ENCODE measurements at places on chromosomes 5 and 9.

DNA sequence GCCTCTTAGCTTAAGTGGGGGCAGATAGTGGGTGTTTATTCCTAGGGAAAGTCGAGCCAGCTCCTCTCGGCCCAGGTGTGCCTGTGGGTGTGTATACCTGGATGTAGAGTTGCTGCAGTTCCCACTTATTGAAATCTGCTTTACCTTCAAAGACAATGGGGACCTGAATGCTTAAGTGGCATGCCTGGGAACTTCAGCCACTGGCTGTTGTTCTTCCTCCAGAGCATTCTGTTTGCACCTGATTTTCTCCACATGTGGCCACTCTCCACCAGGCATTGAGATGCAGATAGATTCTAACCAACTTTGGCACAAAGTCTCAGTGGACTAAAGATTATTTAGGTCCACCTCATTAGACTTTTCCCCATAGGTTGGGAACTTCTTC is 186.8 kb downstream of the ZNF462 start:
- DNase-seq: no peak

- DNase-seq: peak; percentile 25
These were observed 20.1 kb upstream of the NSMF start for GRCh38 chr9:137478962-137479861.

DNA sequence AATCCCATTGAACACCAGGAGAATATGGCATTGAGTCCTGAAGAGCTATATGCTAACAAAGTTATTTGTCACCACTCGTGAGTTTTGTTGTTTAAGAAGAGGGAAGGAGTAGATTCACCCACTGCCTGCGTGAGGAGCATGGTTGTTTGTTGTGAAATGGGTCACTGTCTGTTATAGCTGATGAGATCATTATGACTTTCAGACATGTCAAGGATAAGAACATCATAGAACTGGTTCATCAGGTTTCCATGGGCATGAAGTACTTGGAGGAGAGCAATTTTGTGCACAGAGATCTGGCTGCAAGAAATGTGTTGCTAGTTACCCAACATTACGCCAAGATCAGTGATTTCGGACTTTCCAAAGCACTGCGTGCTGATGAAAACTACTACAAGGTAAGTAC is 76.9 kb downstream of the SYK start:
- DNase-seq: no peak

DNA sequence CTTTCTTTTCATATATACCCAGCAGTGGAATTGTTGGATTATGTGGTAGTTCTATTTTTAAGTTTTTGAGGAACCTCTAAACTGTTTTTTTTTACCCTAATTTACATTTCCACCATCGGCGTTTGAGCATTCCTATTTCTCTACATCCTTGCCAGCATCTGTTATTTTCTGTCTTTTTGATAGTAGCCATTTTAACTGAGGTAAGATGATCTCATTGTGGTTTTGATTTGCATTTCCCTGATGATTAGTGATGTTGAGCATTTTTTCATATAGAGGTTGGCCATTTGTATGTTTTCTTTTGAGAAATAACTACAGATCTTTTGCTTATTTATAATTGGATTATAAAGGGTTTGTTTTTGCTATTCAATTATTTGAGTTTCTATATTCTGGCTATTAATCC is 71.7 kb upstream of the TNC start:
- no peak for DNase-seq

GRCh38 chr9:107024193-107024592 is 161.2 kb downstream of the ZNF462 start:
- no peak for DNase-seq

GRCh38 chr9:108889649-108890067 is 27.6 kb downstream of the ACTL7A start:
- DNase-seq: no peak

GRCh38 chr5:124623265-124623664 is 123.2 kb downstream of the ZNF608 start:
- no peak for DNase-seq

- DNase-seq: no peak
These were observed 4.6 kb upstream of the HMHB1 start for GRCh38 chr5:143807401-143807800.

GRCh38 chr9:113219186-113219936 is 1.7 kb downstream of the FKBP15 start:
- DNase-seq: no peak

- DNase-seq: peak; percentile 13
These were observed 1.7 kb downstream of the PTAR1 start for GRCh38 chr9:69757996-69758675.

- DNase-seq: no peak
These were observed 13.0 kb downstream of the SUB1 start for GRCh38 chr5:32598260-32598937.

- DNase-seq: no peak
These were observed 87.4 kb upstream of the TBC1D2 start for GRCh38 chr9:98342820-98343210.

- DNase-seq: no peak
These were observed 109.8 kb upstream of the SNX2 start for GRCh38 chr5:122665051-122665450.

- no peak for DNase-seq
These were observed 242.4 kb downstream of the MED10 start for GRCh38 chr5:6135977-6136376.

DNA sequence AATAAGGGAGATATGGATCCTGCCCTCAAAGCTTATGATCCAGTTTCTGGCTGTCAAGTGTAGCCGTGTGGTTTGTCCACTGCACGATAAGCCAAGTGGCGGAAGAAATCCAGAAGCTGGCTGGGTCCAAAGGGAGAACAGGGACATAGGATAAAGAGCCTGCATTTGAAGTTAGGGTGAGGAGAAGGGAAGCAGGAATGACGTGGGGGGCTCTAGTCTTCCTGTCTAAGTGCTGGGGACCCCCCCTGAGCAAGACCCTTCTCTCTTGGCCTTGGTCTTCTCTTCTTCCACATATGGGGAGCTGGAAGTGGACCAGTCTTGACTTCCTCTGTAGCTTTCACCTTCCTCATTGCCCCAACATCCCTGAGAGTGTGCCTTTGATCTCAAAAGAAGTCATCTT is 186.6 kb downstream of the FSTL4 start:
- no peak for DNase-seq

DNA sequence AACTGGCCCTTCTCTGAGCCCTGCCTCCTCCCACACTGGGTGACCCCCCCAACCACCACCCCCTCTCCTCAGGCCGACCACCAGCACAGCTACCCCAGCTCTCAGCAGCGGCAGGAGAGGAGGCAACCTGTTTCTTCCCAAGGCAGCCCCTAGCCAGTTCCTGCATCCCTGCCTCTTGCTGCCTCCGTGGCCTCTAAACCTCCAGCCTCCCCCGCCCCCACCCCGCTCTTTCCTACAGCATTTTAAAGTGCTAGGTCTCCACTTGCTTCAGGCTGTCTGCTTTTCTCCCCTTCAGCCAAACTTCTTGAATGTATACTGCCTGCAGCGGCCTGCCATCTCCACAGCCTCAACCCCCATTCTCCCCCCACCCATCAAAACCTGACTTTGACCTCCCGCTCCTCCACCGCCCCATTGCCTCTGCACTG is 135.6 kb downstream of the DAB2IP start:
- no peak for DNase-seq
